ENCODE measurements at places on chromosomes 13 and 19.

DNA sequence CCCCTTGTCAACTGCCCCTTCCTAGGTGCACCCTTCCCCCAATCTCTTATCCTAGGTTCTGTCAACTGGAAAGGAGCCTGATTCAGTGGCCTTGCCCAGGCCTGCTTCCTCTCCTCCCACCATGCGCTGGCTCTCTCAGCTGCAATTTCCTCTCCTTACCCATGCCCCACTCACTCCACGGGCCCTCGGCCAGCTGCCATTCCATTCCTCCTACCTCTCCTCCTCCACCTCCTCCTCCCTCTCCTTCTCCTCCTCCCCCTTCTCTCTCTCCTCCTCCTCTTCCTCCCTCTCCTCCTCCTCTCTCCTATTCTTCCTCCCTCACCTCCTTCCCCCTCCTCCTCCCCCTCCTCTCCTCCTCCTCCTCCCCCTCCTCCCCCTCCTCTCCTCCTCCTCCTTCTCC is 9.6 kb upstream of the TIMM44 start:
- no peak for DNase-seq

DNA sequence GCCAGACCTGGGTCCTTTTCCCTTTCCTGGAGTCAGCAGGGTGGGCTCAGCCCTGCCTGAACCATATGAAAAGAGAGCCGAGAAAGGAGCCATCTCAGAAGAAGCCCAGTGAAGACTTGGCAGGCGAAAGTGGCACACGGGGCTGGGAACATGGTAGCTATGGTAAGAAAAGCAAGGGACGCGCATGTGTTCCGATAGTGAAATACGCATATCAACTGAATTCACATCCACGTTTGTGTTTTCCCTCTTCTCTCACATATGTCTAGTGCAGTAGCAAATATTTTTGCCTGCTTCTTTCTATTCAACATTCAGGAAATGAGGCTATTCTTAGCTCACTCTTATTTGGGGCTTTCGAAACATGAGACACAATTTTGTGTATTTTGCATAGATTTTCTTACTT is 54.1 kb upstream of the PEG3 start:
- DNase-seq: no peak

DNA sequence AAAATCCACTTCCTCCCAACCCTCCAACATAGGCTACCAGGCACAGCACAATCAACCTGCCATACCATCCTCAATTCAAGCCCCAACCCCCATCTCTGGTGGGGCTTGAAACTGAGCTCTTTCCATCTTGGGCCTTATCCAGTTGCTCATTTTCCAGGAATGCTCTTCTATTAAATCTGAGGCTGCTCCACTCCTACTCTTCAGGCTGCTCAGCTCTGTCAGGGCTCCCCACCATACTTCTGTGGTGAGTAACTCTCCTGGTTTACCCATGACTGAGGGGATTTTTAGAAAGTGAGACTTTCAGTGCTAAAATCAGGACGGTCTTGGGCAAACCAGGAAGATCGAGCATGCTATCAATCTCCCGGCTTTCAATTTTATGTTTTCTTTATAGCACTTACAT is 512.8 kb downstream of the LMO7 start:
- DNase-seq: no peak

- no peak for DNase-seq
Observed at GRCh38 chr19:30530751-30531150, 158.6 kb downstream of the ZNF536 start.

DNA sequence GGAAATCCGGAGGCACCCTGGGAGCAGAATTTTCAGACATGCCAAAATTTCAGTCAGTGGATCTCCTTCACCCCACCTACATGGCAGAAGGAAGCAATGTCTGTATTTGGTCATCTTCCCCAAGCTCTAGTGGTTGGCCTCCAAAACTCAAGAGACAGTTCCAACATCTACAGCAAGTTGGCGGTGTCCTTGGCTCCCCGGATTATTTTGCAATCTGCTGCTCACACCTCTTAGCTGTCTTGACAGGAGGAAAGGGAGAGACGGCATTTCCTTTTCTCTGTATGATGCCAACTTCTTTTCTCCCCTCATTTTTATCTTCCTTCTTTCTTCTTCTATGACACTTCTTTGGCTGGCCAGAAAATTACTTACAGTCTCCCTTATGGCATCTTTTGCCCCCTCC is 159.9 kb downstream of the SUCLA2 start:
- DNase-seq: no peak

- no peak for DNase-seq
Observed at GRCh38 chr13:51542346-51543242, 41.7 kb upstream of the WDFY2 start.
